Spinal cord (tissue), 10 donors: ENCODE measurements at places on chromosomes 13 and 19.
A peak's percentile ranks its signal among the peaks of the same experiment; 100 is the strongest.

DNA sequence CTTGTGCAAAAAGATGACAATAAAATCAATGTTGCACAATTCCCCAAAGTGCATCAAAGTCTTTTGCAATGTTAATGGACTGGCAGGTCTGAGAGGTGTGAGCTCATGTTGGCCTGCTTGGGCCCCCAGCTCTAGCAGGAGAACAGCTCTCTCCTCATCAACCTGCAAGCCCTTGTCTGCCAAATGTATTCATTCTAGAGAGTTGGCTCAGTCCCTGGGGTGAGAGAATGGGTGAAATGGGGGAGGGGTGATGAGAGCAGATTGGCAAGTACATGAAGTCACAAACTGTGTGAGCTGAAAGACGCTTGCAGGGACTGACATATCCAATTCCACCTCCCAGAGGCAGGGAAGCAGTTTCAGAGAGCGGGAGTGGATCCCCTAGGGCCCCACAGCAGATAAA lies 465.1 kb upstream of the ZNF507 start:
- no peak for DNase-seq

- no peak for DNase-seq
Observed at GRCh38 chr19:1520203-1520780, 3.6 kb upstream of the PLK5 start.

DNA sequence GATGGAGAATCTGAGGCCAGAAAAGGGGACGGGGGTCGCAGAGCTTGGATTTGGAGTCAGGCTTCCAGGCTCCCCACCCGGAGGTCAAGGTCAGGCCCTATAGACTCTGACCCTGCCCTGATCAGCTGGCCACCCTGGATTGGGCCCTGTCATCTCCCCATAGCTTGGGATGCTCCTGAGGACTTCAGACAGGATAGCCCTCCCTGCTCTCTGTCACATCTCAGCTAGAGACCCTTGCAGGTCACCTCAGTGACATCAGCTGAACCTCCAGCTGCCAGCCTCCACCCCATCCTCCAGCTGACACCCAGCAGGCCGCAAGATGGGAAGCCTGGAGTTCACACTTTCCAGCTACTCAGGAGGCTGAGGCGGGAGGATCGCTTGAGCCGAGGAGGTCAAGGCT lies 2.8 kb upstream of the TPM4 start:
- no peak for DNase-seq

- no peak for DNase-seq
Observed at GRCh38 chr13:47112205-47112902, 215.5 kb upstream of the HTR2A start.

GRCh38 chr13:90362707-90363106 lies 984.8 kb upstream of the MIR17HG start:
- DNase-seq = no peak

GRCh38 chr19:29172302-29172701 lies 40.6 kb downstream of the UQCRFS1 start:
- no peak for DNase-seq

- no peak for DNase-seq
Observed at GRCh38 chr13:76884186-76884906, 1.9 kb downstream of the KCTD12 start.

- no peak for DNase-seq
Observed at GRCh38 chr13:33678084-33678483, 139.9 kb upstream of the RFC3 start.

- no peak for DNase-seq
Observed at GRCh38 chr13:26991508-26992181, 180.0 kb downstream of the USP12 start.

- no peak for DNase-seq
Observed at GRCh38 chr13:50485979-50486935, 357.2 kb downstream of the DLEU7 start.

DNA sequence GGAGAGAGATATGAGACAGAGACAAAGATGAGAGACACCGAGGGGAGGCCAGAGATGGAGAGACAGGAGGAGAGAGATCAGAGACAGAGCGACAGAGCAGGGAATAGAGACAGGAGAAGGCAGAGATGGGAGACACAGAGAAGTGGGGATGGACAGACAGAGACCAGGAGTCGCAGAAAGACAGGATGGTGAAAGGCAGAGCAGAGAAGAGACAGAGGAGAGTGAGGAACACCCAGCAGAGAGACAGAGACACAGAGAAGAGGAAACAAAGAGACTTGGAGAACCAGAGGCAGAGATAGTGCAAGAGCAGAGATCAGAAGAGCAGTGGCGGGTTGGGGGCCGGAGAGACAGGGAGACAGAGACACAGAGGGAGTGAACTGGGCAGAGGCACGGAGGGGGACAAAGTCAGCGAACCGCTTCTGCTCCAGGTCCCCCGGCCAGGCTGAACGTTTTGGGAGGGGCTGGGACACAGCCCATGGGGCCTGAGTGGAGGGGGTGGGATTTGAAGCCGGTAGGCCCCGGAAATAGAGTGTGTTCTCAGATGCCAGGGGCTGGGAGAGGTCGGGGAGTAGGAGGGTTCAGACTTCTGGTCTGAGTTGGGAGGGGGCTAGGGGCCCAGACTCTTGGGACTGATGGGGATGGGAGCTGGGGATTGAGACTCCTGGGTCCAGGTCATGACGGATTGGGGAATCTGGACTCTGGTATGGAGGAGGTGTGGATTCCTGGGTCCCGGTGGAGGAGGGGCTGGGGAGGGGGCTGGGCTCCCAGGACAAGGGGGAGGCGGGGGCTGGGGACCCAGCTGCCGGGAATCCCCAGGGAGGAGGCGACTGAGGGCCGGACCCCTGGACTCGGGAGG lies 654 bp downstream of the ZNF579 start:
- no peak for DNase-seq

DNA sequence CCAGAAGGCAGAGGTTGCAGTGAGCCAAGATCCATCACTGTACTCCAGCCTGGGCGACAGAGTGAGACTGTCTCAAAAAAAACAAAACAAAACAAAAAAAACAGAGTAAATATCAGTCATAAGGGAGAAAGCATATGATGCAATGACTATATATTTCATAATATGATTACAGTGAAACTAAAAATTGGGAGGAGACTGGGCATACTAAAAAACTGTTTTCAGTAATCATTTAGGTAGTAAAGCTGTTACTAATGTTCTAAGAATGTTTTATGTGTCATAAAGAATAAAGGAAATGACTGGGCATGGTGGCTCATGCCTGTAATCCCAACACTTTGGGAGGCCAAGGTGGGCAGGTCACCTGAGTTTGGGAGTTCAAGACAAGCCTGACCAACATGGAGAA lies 15.9 kb downstream of the ZNF573 start:
- no peak for DNase-seq

GRCh38 chr13:43495732-43496131 lies 291.0 kb downstream of the ENOX1 start:
- no peak for DNase-seq

DNA sequence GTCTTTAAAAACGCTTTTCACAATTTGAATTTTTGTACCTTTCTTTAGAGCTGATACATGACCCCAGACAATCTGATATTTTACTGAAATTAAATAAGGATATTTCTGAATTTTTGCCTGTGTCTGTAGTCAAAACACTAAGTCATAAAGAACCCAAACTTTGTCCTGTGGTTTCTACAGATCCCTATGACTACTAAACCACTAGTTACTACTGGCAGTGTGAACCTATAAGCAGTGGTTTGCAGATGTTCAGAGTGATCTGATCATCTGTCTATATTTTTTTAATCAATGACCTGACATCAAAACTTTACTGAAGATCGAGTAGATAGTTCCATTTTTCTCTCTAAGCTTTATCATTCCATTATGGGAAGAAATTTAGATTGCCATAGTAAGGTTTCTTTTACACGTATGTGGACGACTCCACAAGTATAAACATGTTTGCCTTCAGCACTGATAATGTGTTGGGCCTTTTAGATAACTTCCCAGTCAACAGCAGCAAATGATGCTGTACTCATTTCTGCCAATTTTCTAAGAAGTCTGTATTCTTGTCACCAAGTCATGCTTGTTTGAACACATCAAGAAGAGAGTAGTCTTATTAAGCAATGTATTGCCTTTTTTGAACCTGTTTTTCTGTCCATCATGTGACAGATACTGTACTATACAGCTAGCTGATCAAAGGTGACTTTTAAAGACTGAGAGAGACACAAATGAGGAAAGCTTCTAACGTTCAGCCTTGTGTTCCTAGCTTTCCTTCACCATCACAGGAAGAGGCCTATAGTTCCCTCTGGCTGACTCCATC lies 21.8 kb downstream of the POLR1D start:
- no peak for DNase-seq

DNA sequence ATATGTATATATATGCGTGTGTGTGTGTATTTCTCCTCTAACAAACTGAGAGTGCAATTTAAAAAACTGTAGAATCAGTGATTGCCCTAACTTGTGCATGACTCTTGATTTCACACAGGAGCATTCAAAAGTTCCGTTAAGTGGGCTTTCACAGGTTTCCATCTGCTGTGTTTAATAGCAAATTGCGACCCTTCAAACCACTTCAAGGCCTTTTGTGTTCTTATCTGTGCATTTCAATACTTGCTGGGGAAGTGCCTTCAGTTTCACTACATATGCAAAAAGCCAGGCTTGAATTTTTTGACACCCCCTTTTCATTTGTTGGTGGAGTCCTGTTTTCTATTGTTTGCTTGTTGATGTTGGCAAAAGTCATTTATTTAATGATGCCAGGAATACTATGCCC lies 158.0 kb downstream of the TM9SF2 start:
- no peak for DNase-seq

DNA sequence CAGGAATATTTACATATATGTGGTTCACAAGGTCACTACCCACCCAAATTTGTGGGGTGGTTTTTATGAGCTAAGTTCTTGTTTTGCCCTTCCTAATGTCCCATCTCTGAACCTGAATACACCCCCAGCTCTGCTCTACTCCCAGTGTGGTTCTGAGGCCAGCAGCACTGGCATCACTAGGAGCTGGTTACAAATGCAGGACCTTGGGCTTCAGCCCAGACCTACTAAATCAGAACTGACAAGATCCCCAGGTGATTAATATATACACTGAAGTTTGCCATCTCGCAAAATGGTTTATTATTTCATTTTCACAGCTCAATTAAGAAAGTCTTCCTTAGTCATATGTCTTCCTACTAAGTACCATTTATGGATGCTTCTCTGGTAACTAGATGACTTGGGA lies 67.9 kb downstream of the FOXO1 start:
- no peak for DNase-seq

GRCh38 chr19:36257520-36257876 lies 42.6 kb downstream of the ZNF146 start:
- peak; percentile 15 for DNase-seq

DNA sequence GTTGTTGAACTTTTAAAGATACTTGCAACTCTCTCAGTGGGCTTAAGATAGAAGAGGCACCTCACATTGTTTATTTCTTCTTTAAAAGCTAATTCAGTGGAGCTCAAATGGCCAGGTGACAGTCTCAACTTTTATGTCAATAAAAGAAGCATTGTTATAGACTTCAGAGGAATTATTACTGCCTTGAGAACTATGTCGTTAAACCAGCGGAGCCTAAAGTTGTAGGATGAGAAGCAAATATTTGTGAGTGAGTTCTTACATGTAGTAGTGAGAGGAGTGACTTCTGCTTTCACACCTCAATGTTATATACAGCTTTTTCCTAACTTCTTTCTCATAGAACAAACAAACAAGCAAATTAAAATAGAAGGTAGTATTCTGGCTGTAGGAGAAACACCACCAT lies 31.2 kb upstream of the DGKH start:
- no peak for DNase-seq

DNA sequence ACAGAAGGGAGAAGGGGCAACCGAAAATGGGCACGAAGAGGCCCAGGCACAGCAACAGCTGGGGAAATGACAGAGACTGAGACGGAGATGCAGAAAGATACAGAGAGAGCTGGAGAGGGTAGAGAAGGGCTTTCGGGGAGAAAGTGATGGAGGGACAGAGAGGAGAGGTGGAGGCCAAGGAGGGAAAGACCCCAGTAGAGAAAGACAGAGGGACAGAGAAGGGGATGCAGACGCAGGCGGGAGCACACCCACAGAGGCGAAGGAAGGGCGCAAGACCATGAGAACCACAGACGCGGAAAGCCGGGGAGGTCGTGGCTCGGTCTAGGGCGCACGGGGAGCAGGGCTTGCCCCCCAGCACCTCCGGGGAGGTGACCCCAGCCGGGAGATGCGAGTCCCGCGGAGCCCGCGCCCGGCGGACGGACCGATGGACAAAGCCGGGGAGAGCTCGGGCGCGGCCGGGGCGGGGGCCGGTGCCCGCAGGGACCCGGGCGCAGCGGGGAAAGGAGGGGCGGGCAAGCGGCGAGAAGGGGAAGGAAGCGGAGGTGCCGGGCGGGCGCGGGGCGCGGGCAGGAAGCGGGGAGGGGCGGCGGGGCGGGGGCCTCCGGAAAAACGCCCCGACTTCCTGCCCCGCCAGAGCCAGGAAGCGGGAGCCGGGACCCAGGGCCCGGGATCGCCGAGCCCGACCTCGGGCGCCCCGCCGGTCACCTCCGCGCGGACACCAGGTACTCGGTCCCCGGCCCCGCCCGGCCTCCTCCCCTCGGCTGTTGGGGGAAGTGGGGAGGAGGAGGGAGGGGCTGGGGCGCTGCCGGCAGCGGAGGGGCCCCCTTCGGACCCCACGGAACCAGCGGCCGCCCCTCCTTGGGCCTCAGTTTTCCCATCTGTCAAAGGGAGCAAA lies at the start of gene ARHGEF1:
TSS of gene ARHGEF1 (plus strand) at position 617 of the 895 bp plus-strand sequence. CDS start 4,899 bp downstream, outside the sequence.
- peak; percentile 40 for DNase-seq

DNA sequence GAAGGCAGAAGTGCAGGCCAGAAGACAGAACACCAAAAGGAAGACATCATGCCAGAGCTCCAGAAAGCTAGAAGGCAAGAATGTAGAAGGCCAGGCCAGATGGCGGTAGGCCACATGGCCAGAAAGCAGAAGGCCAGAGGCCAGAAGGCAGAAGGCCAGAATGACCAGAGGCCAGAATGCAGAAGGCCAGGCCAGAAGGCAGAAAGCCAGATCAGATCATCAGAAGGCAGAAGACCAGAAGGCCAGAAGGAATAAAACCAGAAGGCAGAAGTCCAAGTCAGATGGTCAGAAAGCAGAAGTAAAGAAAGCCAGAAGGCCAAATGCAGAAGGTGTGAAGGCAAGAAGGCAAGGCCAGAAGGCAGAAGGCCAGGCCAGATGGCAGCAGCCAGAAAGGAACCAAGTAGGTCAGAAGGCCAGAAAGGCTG lies 185.0 kb downstream of the TUBA3C start:
- DNase-seq = no peak

- no peak for DNase-seq
Observed at GRCh38 chr13:59893266-59893665, 270.5 kb downstream of the DIAPH3 start.

DNA sequence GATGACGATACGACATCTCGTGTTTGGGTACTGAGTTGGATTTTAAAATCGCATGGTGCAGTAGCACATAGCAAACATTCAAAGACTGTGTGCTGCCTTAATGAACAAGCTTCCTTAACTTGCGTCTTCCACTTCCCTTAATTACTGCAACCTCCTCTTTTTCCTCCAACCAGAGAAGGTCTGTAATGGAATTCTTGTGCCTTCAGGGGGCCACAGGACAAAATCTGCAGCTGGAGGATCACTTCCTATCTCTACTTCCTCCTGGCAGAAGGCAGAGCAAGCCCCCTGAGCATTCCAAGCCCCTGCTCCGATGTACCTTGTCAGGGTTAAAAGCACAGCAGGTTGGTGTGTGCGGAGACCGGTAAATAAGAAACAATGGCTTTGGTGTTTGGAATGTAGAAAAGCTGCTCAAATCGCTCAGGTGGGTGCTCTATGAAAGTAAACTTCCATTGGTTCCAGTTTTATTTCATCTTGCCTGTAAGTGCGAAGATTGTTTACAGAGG lies 151.3 kb upstream of the UQCRFS1 start:
- DNase-seq = no peak

GRCh38 chr19:56162258-56162657 lies 13.6 kb upstream of the GALP start:
- DNase-seq = no peak
